ENCODE measurements at places on chromosomes 7 and 10. TPM values are rescaled to one million over a fixed set of nuclear protein-coding genes. Genes with fewer than 3 reads are reported as not detected.

DNA sequence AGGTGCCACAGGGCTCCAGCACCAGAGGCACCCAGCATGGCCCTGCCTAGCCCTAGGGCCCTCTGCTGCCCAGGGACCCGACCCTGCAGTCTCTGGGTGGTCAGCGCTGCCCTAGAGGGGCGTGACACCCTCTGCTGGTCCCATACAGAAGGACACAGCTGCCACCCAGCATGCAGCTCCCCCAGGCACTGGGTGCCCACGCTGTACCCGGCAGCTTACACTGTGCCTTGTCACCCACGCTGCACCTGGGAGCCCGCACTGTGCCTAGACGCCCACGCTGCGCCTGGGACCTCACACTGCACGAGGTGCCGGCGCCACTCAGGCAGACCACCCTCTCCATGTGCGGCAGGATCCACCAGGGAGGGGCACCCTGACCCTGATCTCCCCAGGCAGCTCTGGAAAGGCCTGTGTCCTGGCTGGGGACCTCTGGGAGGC is 55.2 kb downstream of the PWWP2B start:
- no peaks in the 10 kb centered on the region for H3K27me3 ChIP-seq
- no peaks in the 10 kb centered on the region for H3K36me3 ChIP-seq
- H3K27ac ChIP-seq = no peak overlapping the region
- peak; percentile 65 for DNase-seq

The MOGAT3 gene
- 14.6 TPM for total RNA-seq

- H3K36me3 ChIP-seq = no peaks in the 10 kb centered on the region
- no peak overlapping the region for H3K4me3 ChIP-seq
- no peak for DNase-seq
- H3K4me1 ChIP-seq = no peaks in the 10 kb centered on the region
- H3K27me3 ChIP-seq = no peaks in the 10 kb centered on the region
Observed at GRCh38 chr10:65419629-65420028, 1506.2 kb upstream of the LRRTM3 start.

- no peaks in the 10 kb centered on the region for H3K36me3 ChIP-seq
- no peaks in the 10 kb centered on the region for H3K27me3 ChIP-seq
- H3K27ac ChIP-seq = peak overlapping the region; percentile 67
- peak overlapping the region; percentile 17 for H3K4me3 ChIP-seq
Observed at GRCh38 chr7:93147363-93147762, 822 bp downstream of the SAMD9L start.

DNA sequence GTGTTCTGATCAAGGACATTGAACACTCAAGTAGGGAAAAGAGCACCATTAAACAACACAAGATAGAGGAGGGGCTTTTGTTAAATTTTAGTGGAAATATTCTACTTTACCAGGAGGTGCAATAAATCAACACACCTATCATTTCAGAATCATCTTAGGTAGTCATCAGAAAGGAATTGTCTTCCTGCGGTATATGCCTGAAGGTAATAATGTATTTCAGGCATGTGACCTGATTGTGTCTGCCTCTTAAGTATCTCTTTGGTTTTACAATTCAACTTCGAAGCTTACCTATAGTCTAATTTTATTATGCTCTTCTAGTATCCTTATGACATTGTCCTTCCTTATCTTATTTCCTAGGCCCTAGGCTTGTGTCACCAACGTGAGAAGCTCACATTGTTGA is 58.6 kb upstream of the LAMB4 start:
- no peaks in the 10 kb centered on the region for H3K27me3 ChIP-seq
- DNase-seq = no peak
- H3K4me3 ChIP-seq = no peak overlapping the region

The SPOCK2 gene
- 0.72 TPM for total RNA-seq

The FBXL15 gene
- total RNA-seq = 9.0 TPM

The CALN1 gene
- 0.47 TPM for total RNA-seq

The PDE1C gene
- total RNA-seq = not detected

GRCh38 chr7:117066668-117067067 is 113.4 kb downstream of the ST7 start:
- no peaks in the 10 kb centered on the region for H3K36me3 ChIP-seq
- H3K4me1 ChIP-seq = no peaks in the 10 kb centered on the region
- no peak overlapping the region for H3K4me3 ChIP-seq

DNA sequence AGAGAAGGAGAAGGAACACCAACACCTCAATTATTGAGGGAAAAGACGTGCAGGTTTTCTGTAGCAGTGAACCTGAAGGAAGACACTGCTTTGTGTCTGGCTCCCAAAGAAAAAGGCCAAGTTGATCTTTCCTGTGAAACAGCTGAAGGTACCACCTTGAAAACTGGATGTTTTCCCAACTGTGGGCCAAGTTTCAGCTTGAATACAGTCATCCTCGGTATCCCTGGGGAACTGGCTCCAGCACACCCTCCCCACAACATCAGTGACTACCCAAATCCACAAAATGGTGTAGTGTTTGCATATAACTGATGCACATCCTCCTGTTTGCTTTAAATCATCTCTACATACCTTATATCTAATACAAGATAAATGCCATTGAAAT is 297.0 kb upstream of the PITRM1 start:
- H3K4me3 ChIP-seq = no peak overlapping the region
- H3K27me3 ChIP-seq = no peaks in the 10 kb centered on the region
- H3K36me3 ChIP-seq = no peaks in the 10 kb centered on the region
- peaks cover 10% of the 10 kb centered on the region for H3K4me1 ChIP-seq
- DNase-seq = no peak
- H3K27ac ChIP-seq = peak overlapping the region; percentile 55

GRCh38 chr10:79054203-79055099 is 14.3 kb upstream of the ZMIZ1 start:
- H3K4me3 ChIP-seq = no peak overlapping the region
- H3K36me3 ChIP-seq = no peaks in the 10 kb centered on the region
- no peaks in the 10 kb centered on the region for H3K27me3 ChIP-seq
- H3K27ac ChIP-seq = no peak overlapping the region
- no peaks in the 10 kb centered on the region for H3K4me1 ChIP-seq

DNA sequence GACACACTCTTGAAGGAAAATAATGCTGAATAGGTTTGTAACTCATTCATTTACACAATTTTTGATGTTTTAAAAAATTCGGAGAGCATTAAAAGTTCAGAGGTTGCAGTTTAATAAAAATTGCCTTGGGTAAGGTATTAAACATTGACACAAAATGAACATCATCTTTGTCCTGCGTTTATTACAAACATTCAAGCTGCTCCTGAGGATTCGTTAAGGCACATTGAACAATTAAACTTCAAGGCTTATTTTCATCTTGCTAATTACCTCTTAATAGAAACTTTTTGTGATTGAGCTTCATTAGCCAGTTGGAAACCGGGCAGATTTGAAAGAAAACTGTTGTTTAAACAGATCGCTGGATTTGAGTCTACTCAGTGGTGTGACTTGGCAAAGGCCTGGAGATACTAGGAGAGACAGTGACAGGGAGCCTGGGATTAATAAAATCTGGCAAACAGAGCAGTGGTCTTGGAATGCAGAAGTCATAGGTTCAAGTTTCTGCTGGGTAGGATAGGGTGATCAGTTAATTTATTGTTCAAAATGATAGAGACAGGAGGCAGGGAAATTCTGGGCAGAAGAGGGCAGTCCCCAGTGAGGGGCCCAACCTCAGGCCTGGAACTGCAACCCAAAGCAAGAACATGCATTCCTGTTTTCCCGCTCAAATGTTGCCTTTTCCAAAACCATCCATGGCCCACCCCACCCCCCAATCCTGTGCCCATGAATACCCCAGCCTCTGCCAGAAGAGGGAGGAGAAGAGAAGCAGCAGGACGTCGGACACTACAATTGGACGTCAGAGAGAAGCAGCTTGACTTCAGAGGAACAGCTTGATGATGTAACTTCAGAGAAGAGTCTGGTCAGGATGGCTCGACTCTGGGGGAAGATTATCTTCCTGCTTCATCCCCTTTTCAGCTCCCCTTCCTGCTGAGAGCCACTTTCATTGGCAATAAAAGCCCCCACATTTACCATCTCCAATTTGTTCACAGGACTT is 43.5 kb upstream of the SLC35G1 start:
- no peaks in the 10 kb centered on the region for H3K4me1 ChIP-seq
- no peak overlapping the region for H3K4me3 ChIP-seq
- H3K27me3 ChIP-seq = no peaks in the 10 kb centered on the region
- H3K36me3 ChIP-seq = no peaks in the 10 kb centered on the region
- no peak overlapping the region for H3K27ac ChIP-seq

DNA sequence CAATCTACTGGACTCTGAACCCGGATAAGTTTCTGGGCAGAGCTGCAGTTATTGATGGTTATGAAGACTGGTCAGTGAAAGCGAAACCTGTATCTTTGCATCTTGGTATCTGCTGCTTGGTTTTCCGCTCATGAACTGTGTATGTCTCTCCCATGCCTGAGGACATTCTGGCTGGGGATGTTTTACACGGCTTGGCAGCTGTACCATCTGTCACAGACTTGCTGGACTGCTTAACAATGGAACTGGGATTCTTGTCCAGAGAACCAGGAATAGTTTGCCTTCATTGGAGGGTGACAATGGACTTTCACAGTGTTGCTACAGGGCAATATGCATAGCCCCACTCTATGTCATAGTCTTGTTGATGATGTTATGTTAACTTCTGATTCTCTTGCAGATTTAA is 119.9 kb upstream of the TMEM106B start:
- no peaks in the 10 kb centered on the region for H3K27me3 ChIP-seq
- H3K27ac ChIP-seq = no peak overlapping the region
- no peaks in the 10 kb centered on the region for H3K4me1 ChIP-seq
- no peak for DNase-seq
- H3K36me3 ChIP-seq = no peaks in the 10 kb centered on the region

DNA sequence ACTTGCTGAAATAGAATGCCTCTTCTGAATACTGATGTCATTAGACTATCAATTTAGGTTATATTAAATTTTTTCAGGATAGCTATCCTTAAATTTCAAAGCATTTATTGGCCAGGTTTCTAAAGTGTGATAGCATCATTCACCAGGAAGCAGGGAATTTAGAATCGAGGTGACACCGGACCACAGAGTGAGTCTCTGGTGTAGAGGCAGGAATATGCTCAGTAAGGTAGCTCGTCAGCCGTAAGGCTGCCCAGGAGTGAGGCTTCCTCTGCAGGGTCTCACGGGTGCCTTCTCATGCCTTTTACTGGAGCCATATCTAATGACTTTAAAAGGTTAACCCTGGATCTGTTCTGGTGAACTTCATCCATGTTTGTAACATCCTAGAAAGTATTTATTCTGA is 170.8 kb upstream of the KLF14 start:
- DNase-seq = peak; percentile 19
- no peaks in the 10 kb centered on the region for H3K27me3 ChIP-seq
- H3K27ac ChIP-seq = peak overlapping the region; percentile 79
- peaks cover 67% of the 10 kb centered on the region for H3K4me1 ChIP-seq
- no peaks in the 10 kb centered on the region for H3K36me3 ChIP-seq

DNA sequence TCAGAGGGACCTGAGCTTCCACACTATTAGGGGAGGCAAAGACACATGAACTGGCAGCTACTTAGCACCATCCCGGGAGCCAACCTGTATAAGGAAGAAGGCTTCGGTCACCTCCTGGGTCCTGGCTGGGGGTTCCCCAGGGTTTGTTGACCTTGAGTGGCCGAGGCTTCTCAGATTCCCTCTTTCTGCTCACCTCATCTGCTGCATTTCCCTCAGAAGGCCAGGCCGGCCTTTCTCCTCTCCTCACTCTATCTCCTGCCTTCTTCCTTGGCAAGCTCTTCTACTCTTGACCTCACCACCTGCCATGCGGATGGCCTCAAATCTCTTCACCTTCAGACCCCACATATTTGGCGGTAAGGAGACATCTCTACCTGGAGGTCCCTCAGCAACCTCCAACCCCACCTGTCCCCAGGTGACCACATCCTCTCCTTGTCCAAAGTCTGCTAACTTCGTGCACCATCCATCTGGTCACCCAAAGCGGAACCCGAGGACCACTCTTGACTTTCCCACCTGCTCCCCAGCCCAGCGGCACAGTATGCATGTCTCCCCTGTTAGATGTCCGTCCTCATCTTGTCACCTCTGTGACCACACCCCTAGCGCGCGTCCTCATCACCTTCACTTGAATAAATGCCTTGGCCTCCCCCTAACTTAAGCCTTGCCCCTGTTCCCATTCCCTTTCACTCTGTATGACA is 133.8 kb upstream of the UNC5B start:
- H3K4me3 ChIP-seq = no peak overlapping the region
- H3K27ac ChIP-seq = no peak overlapping the region
- H3K27me3 ChIP-seq = no peaks in the 10 kb centered on the region

- no peak overlapping the region for H3K4me3 ChIP-seq
- no peaks in the 10 kb centered on the region for H3K36me3 ChIP-seq
- DNase-seq = no peak
- H3K27ac ChIP-seq = no peak overlapping the region
- no peaks in the 10 kb centered on the region for H3K27me3 ChIP-seq
Observed at GRCh38 chr10:344582-345200, 209.4 kb downstream of the ZMYND11 start.

The IDI2 gene
- not detected for total RNA-seq

- no peak overlapping the region for H3K27ac ChIP-seq
- H3K4me1 ChIP-seq = no peaks in the 10 kb centered on the region
- no peaks in the 10 kb centered on the region for H3K36me3 ChIP-seq
Observed at GRCh38 chr10:78751716-78752115, 317.1 kb upstream of the ZMIZ1 start.
